Naive thymus-derived CD4-positive, alpha-beta T cell (primary cell): ENCODE measurements at places on chromosomes 6 and 20. TPM values are rescaled to one million over a fixed set of nuclear protein-coding genes. Genes with fewer than 3 reads are reported as not detected.
A peak's percentile ranks its signal among the peaks of the same experiment; 100 is the strongest.

Gene EYA2
- 0.16 TPM for total RNA-seq

Gene KCNK15
- total RNA-seq = not detected

DNA sequence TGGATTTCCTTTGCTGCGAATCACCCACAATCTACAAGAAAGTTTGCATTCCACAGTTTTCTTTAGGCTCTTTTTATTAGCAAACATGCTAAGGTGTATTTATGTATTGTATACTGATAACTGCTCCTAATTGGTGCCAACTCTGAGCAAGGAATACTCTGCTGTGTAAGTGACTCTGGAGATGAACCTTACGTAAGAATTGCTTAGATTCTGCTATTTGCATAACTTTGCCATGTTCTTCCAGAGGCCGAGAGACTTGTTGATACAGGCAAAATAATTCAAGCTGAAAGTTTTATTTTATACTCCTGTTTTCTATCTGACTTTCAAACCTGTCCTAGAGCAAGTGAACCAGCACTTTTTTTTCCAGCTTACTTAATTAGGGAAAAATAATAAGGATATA, 461.3 kb downstream of the GJA1 start:
- no peak overlapping the region for H3K27ac ChIP-seq
- DNase-seq = no peak
- H3K36me3 ChIP-seq = no peaks in the 10 kb centered on the region
- H3K27me3 ChIP-seq = no peaks in the 10 kb centered on the region
- H3K4me3 ChIP-seq = no peak overlapping the region
- H3K4me1 ChIP-seq = no peaks in the 10 kb centered on the region

Gene PDYN
- not detected for total RNA-seq

Gene FAM217A
- not detected for total RNA-seq

DNA sequence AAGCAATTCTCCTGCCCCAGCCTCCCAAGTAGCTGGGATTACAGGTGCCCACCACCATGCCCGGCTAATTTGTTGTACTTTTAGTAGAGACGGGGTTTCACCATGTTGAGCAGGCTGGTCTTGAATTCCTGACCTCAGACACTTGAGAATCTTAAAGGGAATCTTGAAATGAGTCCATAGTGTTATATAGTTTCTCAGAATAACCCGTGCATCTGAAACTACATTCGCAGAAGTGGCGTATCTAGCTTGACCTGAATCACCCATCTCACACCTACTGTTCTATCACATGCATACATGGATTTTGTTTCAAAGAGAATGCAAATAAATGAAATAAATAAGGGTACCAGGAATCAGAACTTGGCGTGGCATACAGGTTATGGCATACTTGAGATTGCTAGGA, 65.0 kb downstream of the NCOA7 start:
- no peak for DNase-seq
- H3K36me3 ChIP-seq = no peaks in the 10 kb centered on the region
- H3K4me3 ChIP-seq = no peak overlapping the region
- no peaks in the 10 kb centered on the region for H3K27me3 ChIP-seq
- H3K27ac ChIP-seq = no peak overlapping the region

- no peak overlapping the region for H3K4me3 ChIP-seq
- no peak for DNase-seq
- no peak overlapping the region for H3K27ac ChIP-seq
- no peaks in the 10 kb centered on the region for H3K36me3 ChIP-seq
- H3K27me3 ChIP-seq = no peaks in the 10 kb centered on the region
- H3K4me1 ChIP-seq = no peaks in the 10 kb centered on the region
Observed at GRCh38 chr20:61841966-61842365, 223.7 kb downstream of the TAF4 start.

Gene VSX1
- total RNA-seq = not detected

DNA sequence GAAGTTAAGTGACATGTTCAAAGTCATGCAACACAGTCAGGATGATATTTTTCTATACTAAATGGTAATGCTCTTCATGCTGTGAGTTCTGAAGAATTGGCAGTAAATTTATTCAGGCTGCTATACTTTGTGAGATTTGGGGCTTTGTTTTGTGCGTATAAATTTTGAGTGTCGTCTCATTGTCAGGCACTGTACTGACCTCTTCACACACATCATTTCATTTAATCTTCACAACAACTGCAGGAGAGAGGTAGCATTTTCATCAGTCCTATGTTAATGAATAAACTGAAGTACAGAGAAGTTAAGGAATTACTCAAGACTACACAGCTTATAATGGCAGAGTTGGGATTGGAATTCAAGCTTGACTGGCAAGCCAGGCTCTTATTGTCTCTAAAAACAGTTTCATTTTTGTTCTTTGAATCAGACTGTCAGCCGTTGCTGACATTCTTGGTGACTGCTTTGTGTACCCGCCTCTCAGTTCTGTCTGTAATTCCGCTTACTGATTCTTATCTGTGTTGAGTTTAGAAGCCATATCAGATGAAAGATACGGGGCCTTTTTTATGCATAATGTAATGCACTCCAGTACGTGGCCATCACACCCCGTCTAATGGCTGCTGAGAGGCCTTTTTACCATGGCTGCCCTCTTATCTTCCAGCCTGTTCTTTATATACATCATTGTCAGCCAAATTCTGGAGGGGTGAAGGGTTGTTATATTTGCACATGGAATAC, 274.9 kb downstream of the UTRN start:
- H3K4me3 ChIP-seq = peak overlapping the region; percentile 17
- H3K27me3 ChIP-seq = no peaks in the 10 kb centered on the region

GRCh38 chr6:148455225-148455624, 112.6 kb downstream of the SASH1 start:
- no peak overlapping the region for H3K4me3 ChIP-seq
- no peak for DNase-seq
- no peaks in the 10 kb centered on the region for H3K36me3 ChIP-seq
- H3K4me1 ChIP-seq = no peaks in the 10 kb centered on the region

DNA sequence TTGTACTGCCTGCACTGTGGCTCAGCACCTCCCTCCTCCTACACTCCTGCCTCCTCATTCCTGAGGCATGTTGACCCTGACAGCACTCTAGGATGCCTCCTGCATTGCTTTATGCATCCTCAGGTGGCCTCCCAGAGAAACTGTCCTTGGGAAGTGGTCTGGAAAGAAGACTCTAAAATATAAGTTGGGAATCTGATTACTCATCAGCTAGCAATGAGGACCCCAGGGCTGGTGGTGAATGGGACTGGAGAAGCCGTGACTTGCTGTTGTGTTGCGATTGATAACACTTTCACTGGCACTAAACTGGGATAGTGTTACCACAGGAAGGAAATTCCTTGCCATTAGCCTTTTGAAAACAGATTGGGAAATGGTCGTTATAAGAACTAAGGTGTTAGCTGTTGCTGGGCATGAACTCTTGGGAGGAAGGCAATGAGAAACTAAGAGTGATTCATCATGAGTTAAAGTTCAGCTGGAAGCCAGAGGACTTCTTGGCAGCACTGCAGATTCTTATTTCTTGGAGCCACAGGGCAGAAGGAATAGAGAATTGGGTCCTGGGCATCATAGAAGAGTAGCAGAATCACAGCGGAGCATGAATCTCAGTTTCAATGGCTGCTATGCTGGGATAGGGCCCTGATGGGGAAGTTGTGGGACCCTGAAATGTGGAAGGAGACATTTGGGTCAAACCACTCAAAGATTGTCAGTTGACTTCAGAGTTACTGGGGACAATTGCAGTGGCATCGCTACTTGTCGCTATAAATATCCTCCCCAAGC, 10.1 kb upstream of the SIRPD start:
- peaks cover 10% of the 10 kb centered on the region for H3K36me3 ChIP-seq
- H3K4me1 ChIP-seq = no peaks in the 10 kb centered on the region
- no peak for DNase-seq
- no peaks in the 10 kb centered on the region for H3K27me3 ChIP-seq

Gene PLN
- total RNA-seq = 0.19 TPM

- H3K36me3 ChIP-seq = no peaks in the 10 kb centered on the region
- no peak for DNase-seq
- no peak overlapping the region for H3K4me3 ChIP-seq
Observed at GRCh38 chr6:166031275-166031674, 136.4 kb downstream of the TBXT start.

DNA sequence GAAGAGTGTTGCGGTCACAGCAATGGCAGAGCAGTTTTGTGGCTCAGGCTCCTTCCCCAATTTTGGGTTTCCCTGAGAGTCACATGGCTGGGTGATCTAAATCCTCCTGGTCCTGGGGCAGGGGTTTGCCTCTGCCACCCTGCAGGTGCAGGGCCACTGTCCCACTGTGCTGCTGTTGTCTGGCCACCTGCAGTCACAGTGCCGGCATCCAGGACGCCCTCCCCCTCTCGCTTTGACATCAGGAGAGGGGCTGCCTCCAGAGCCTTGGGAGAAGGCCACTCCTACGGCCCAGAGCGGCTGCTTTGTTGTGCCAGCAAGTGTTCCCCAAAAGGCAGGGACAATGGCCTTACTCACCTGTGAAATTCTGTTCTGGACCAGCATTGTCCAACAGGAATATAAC, 449.0 kb downstream of the QKI start:
- H3K36me3 ChIP-seq = no peaks in the 10 kb centered on the region
- H3K4me3 ChIP-seq = no peak overlapping the region
- no peaks in the 10 kb centered on the region for H3K4me1 ChIP-seq
- no peak for DNase-seq
- no peaks in the 10 kb centered on the region for H3K27me3 ChIP-seq
